ENCODE measurements at places on chromosomes 7 and 10. TPM values are rescaled to one million over a fixed set of nuclear protein-coding genes. Genes with fewer than 3 reads are reported as not detected.
A peak's percentile ranks its signal among the peaks of the same experiment; 100 is the strongest.

- DNase-seq, result no peak
These were observed 33.0 kb upstream of the GALNTL5 start for GRCh38 chr7:151923097-151923876.

DNA sequence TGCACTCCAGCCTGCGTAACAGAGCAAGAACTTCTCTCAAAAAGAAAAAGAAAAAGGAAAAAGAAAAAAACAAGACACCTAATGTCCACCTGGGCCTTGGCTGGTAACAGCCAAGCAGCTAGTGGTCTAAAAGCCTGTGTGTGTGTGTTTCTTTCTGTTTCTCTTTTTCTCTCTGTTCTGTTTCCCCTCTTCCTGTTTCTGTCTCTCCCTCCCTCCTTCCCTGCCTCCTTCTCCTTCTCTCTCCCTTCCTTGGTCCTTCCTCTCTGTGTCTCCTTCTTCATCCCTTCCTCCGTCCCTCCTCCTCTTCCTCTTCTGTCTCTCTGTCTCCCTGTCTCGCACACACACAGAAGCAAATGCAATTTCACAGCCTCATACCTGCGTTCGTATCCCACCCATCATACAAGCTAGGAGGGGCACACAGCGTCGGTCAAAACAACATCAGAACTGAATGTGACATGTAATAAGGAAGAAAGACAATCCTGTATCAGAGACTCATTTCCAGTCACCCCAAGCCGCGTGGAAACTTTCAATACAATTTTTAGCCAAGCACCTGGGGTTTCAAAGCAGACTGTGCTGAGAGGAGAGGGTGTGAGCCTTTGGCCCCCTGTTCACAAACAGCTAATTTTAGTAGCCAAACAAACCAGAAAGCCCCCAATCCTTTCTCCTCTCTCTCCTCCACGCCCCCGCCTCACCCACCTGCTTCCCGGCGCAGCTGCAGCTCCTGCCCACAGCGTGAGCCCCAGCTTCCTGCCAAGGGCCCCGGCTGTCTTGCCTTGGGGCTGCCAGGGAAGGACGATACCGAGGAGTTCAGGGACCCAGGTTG is 50.2 kb upstream of the GNA12 start:
- no peak for DNase-seq

DNA sequence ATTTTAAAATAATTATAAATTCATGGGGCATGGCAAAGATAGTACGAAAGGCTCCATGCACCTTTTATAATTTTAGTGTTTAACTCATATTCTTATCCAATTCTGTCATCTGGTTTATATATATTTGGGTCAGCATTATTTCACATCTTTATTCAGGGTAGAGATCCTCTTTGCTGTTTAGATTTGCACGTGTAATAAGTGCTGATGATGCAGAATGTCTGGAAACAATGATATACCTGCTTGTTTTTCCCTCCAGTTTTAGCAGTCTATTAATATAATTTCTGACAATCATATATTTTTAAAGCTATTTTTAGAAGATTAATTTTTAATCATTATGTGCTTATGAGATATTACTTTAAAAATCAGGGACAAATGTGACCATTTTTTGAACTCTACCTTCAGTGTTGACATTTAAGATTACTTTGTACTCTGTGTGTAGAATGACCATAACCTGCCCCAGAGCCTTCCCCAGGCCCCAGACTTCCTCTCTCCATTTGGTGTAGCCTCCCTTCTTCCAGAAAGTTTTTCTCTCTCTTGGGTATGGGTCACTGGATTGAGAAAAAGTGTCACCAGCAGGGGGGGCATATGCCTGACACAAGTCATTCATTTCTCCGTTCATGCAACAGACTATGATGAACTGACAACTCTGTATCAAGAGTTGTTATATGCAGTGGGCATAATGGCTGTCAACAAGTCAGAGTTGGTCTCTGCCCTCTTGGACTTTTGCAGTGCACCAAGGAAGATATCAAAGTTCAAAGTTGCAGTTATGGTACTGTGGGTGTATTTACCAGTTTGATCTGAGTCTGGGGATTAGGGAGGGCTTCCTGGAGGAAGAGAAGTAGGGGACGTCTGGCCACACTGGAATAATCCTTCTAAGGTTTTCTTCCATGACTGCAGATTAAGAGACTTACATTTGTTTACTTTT is 192.6 kb upstream of the CCDC6 start:
- no peak for DNase-seq

- no peak for DNase-seq
These were observed 21.3 kb downstream of the TIAL1 start for GRCh38 chr10:119575506-119575905.

DNA sequence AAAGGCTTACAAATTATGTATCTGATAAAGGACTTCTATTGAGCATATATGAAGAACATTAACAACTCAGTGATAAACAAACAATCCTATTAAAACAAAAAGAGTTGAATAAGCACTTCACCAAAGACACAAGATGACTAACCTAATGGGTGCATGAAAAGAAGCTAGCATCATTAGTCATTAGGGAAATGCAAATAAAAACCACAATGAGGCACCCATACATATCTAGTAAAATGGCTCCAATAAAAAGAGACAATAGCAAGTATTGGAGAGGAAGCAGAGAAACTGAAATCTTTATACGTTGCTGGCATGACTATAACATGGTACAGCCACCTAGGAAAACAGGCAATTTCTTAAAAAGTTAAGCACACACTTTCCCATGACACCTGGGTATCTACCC is 77.6 kb upstream of the ZMIZ1 start:
- no peak for DNase-seq

GRCh38 chr10:110409926-110410325 is 87.8 kb upstream of the DUSP5 start:
- no peak for DNase-seq

GRCh38 chr7:30065746-30066145 is 37.5 kb downstream of the PLEKHA8 start:
- DNase-seq, result no peak

- DNase-seq, result no peak
These were observed 11.5 kb upstream of the SH2B2 start for GRCh38 chr7:102275123-102275703.

DNA sequence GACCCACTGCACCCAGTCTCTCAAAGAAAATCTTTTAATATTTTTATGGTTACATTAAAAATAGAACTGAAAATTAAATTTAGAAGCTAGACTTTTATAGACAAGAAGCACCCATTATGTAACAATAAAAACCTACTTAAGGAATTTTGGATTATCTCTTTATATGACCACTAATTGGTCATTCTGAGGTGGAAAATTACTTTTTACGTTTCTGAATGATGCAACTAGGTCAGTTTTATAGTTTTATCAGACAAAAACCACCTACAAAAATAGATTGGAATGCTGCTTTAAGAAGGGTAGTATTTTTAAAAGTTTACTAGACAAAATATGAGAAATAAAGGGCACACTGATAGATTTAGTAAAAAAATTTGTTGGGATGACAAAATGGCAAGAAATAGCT is 16.5 kb downstream of the SYPL1 start:
- DNase-seq, result no peak

- DNase-seq, result no peak
These were observed 9.6 kb upstream of the EBF3 start for GRCh38 chr10:129973674-129974059.

GRCh38 chr10:103763374-103764202 is 91.8 kb downstream of the SH3PXD2A start:
- no peak for DNase-seq

- DNase-seq, result no peak
These were observed 804.8 kb upstream of the AUTS2 start for GRCh38 chr7:68793513-68793912.

- peak; percentile 14 for DNase-seq
These were observed 37.0 kb upstream of the IL15RA start for GRCh38 chr10:6014241-6014761.

DNA sequence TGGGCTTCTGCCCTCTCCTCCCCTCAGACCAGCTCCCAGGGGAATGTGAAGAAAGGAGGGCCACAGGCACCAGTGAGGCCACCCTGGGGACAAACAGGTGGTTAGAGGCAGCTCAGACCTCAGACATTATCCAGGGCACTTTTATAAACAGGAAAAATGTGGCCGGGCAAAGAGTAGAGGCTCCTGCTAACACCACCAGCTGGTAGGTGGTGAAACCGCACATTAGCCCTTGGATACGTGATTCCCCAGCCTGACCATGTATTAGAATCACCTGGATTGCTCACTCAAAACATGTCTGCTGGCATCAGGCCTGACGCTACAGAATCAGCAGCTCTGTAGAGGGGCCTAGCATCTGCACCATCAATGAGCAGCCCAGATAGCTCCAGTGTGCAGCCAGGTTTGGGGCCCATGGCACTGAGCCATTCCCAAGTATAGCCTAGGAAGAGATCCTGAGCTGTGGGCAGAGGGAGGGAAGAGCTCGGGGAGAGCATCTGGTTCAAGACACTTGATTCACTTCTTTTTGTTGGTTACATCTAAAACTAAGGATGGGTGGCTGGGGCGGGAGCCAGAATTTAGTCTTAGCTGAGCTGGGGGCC is 37.1 kb downstream of the GPR26 start:
- no peak for DNase-seq

- no peak for DNase-seq
These were observed 229.5 kb downstream of the GATA3 start for GRCh38 chr10:8283986-8284385.

DNA sequence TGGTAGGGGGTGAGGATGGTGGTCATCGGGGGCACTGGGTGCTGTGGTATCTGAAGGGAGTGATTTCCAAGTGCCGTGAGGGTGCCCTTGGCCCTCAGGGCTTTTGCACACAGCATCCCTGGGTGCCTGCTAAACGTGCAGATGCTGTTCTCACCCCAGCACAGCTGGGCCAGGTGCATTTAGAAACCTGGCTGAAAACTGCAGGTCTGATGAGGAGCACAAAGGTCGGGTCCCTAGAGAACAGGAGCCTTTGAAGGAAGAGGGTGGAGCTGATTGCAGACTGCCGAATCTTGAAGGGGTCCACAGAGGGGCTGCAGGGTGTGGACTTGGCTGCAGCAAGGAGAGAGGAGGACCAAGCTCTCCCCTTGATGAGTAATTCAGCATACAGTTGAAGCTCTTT is 32.0 kb downstream of the ZMIZ1 start:
- DNase-seq, result no peak

HOGA1 gene
- total RNA-seq, result 0.62 TPM

XRCC2 gene
- total RNA-seq, result 2.0 TPM

GPER1 gene
- total RNA-seq, result 1.1 TPM

LAMB4 gene
- total RNA-seq, result 0.47 TPM

TEX47 gene
- total RNA-seq, result not detected

IGFBP1 gene
- 0.31 TPM for total RNA-seq

PIK3CG gene
- total RNA-seq, result 3.3 TPM

NACAD gene
- 5.5 TPM for total RNA-seq

FXYD4 gene
- total RNA-seq, result not detected

FEZF1 gene
- not detected for total RNA-seq

Data from occipital lobe (tissue), 3 donors.